ENCODE measurements at places on chromosomes 6 and 20. TPM values are rescaled to one million over a fixed set of nuclear protein-coding genes. Genes with fewer than 3 reads are reported as not detected.
A peak's percentile ranks its signal among the peaks of the same experiment; 100 is the strongest.

NHSL1 gene
- 53.0 TPM for total RNA-seq

DNA sequence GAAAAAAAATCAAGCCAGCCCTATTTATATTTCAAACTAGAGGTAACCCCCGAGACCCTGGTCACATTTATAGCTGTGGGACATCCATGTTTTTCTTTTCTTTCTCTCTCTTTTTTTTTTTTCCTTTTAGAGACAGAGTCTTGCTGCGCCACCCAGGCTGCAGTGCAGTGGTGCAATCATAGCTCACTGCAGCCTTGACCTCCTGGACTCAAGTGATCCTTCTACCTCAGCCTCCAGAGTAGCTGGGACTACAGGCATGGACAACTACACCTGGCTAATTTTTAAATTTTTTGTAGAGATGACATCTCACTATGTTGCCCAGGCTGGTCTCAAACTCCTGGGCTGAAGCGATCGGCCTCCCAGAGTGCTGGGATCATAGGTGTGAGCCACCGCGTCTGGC, 12.1 kb downstream of the MAVS start:
- no peak for DNase-seq

DNA sequence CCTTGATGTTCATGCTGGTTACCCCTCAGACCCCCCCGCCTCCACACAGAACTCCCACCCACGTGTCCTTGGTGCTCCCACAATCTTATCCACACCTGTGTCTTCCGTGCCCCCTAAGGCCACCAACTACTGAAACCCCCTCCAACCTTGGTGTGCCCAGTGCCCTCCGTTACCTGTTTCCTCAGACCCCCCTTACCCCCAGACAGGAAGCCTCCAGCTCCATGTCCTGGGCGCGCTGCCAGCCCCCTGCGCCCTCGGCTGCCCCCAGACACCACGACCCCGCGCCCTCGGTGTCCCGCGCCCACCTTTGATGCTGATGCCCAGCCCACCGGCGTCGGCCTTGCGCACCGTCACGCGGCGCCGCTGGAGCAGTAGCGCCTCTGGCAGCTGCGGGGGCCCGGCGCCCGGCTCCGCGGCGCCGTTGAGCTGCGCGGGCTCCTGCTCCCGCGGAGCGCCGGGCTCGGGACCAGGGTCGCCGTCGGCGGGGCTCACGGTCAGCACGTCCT, 504 bp downstream of the SNTA1 start:
- DNase-seq: peak; percentile 68

DNA sequence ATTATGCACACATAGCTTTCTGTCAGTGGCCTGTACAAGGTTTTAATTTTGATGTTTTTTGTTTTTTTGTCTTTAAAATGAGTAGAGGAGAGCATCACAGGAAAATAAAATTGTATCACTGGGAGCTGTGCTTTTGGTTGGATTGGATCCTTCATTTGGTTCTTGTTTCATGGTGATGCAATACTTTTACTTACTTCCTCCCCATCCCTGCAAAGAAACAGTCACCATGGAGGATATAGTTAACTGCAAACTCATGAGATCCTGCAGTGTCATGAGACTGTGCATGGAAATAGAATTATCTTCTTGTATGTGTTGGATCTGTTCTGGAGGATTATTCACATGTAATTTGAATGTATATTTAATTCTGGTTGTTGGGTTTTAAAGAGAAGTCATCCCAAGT, 122.3 kb downstream of the JARID2 start:
- no peak for DNase-seq

GRCh38 chr6:20681243-20681684, 147.0 kb downstream of the CDKAL1 start:
- DNase-seq: no peak

GJA10 gene
- not detected for total RNA-seq

DNA sequence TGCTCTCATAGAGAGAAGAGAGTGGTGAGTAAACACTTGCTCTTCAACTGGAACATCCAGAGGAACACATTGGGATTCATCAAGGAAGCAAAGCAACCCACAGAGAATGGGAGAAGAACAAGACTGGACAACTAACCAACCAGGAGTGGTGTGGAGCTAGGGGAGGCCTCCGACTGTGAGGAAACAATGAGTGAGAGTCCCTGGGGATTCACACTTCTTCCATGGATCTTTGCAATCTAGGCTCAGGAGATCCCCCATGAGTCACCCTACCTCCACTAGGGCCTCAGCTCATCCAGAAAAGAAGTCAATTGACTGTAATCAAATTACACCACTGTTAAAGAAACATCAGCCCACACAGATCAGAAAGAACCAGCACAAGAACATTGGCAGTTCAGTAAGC, 42.3 kb upstream of the CLVS2 start:
- no peak for DNase-seq

HLA-DOA gene
- total RNA-seq: 1.8 TPM
